Osteoblast (primary cell): ENCODE measurements at places on chromosomes 7 and 10. TPM values are rescaled to one million over a fixed set of nuclear protein-coding genes. Genes with fewer than 3 reads are reported as not detected.

AKR1D1 gene
- total RNA-seq = under 0.01 TPM in 1 of 2 replicates, not detected in the other

FZD1 gene
- 40.5 and 45.4 TPM in 2 replicates for total RNA-seq

LRRC18 gene
- total RNA-seq = not detected in 2 replicates

OR9A2 gene
- total RNA-seq = not detected in 2 replicates

ABCF2 gene
- total RNA-seq = 55.1 and 65.9 TPM in 2 replicates

EVX1 gene
- total RNA-seq = not detected in 2 replicates

CCL24 gene
- not detected in 2 replicates for total RNA-seq

MALRD1 gene
- 1.2 and 2.9 TPM in 2 replicates for total RNA-seq

RTKN2 gene
- total RNA-seq = 7.7 and 8.0 TPM in 2 replicates

MCM10 gene
- 1.4 and 2.4 TPM in 2 replicates for total RNA-seq

TSPAN15 gene
- total RNA-seq = 0.59 and 0.72 TPM in 2 replicates

CHAT gene
- total RNA-seq = not detected in 2 replicates

GSTO1 gene
- total RNA-seq = 149 and 177 TPM in 2 replicates

ITIH2 gene
- total RNA-seq = not detected in 2 replicates
